Amniotic stem cell (primary cell): ENCODE measurements at places on chromosomes 6 and 20.

- DNase-seq, result peak; percentile 49
Observed at GRCh38 chr6:5471044-5471443, 209.7 kb downstream of the FARS2 start.

GRCh38 chr6:34350137-34350933, 42.1 kb downstream of the NUDT3 start:
- no peak for DNase-seq

- DNase-seq, result no peak
Observed at GRCh38 chr6:3620937-3621336, 130.6 kb downstream of the PXDC1 start.

GRCh38 chr20:34403063-34403827, 40.2 kb downstream of the ITCH start:
- no peak for DNase-seq

GRCh38 chr6:11058406-11058805, 14.3 kb upstream of the ELOVL2 start:
- DNase-seq, result no peak

DNA sequence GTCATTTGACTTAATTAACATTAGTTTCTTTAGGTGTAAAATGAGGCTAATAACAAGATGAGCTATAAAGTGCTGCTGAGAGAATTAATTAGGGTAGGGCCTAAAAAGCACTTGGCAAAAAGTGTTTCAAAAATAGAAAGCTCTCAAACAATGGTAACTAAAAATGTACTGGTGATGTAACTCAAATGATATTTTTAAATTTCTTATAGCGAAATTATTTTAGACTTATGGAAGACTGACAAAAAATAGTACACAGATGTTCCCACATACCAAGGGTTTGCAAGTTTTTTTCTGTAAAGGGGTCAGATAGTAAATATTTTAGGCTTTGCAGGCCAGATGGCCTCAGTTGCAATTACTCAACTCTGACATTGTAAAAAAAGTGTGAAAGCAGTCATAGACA, 190.7 kb upstream of the UFL1 start:
- DNase-seq, result no peak

GRCh38 chr6:14932485-14933182, 313.2 kb upstream of the JARID2 start:
- no peak for DNase-seq

- DNase-seq, result no peak
Observed at GRCh38 chr6:155364844-155365437, 50.7 kb upstream of the TFB1M start.

- DNase-seq, result no peak
Observed at GRCh38 chr20:62707921-62708521, 615 bp upstream of the NTSR1 start.

GRCh38 chr20:30489614-30490003, 767.9 kb upstream of the DEFB115 start:
- DNase-seq, result no peak

DNA sequence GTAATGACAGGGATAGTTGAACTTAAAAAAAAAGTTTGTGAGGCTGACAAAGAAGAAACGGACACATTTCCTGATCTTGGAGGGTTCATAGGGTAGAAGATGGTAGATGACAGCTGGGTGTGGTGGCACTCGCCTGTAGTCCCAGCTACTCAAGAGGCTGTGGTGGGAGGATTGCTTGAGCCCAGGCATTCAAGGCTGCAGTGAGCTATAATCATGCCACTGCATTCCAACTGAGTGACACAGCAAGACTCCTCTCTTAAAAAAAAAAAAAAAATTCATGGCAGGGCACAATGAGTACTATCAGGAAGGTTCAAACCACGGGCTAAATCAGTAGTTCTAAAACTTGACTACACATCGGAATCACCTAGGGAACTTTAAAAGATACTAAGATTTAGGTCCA, 2.0 kb upstream of the MICA start:
- DNase-seq, result peak; percentile 49
